Stimulated activated CD4-positive, alpha-beta T cell treated with anti-CD3 and anti-CD28 coated beads, TNF-alpha, amount 100 ng/mL, for 4 hours (primary cell): ENCODE measurements at places on chromosomes 11 and 22.

GRCh38 chr11:35823742-35824298 lies 120.0 kb upstream of the LDLRAD3 start:
- no peak for DNase-seq

DNA sequence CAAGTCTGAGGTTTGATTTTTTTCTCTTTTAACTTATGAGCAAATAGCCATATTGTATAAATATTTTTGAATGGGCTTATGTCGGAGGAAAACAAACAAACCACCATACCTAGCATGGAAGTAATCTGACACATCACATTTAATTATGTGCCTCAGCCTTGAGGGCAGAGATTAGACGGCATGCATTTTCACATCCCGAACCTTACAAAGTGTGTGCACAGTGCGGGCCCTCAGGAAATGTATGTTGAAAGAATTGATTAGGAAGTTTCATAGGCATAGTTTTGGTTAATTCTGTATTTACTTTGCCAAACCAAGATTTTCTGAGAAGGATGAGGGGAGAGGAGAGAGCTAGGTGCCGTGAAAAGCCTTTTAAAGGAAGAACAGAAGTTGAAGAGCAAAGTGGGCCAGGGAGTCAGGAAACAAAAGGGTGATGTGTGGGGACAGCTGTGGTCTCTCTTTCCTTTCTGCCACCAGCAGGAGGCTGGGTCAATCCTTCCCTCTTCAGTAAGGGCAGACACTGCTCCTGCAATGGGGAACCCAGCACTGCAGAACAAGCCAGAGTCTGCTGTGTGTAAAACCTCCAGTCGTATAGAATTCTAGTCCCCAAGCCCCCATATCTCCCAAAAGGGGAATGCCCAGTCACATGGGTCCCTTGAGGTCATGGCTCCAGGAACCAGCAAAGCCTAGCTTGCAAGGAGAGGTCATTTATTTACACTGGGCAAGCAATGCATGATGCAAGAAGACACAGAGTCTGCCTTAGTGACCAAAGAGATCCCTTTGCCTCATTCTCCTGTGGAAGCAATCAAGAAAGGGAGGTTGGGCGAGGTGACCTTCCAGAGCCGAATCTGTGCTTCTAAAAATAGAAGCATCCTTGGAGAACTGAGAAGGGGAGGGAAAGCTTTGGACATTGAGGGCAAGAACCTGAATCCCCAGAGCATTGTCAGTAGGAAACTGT lies 71.1 kb upstream of the OLFML1 start:
- DNase-seq: no peak

- no peak for DNase-seq
Observed at GRCh38 chr11:2366276-2366675, 10.8 kb upstream of the CD81 start.

- no peak for DNase-seq
Observed at GRCh38 chr11:2827256-2827655, 58.3 kb downstream of the CDKN1C start.

GRCh38 chr11:83057721-83058120 lies 14.0 kb downstream of the RAB30 start:
- no peak for DNase-seq

GRCh38 chr22:38335077-38335476 lies 17.8 kb upstream of the CSNK1E start:
- DNase-seq: no peak

GRCh38 chr11:69435161-69435986 lies 46.1 kb upstream of the LINC01488 start:
- no peak for DNase-seq
